ENCODE measurements at places on chromosomes 4 and X.

- no peak for DNase-seq
Measured at GRCh38 chrX:57282568-57282967, 3.9 kb upstream of the FAAH2 start.

GRCh38 chr4:173038192-173038896, 130.3 kb upstream of the GALNT7 start:
- no peak for DNase-seq

DNA sequence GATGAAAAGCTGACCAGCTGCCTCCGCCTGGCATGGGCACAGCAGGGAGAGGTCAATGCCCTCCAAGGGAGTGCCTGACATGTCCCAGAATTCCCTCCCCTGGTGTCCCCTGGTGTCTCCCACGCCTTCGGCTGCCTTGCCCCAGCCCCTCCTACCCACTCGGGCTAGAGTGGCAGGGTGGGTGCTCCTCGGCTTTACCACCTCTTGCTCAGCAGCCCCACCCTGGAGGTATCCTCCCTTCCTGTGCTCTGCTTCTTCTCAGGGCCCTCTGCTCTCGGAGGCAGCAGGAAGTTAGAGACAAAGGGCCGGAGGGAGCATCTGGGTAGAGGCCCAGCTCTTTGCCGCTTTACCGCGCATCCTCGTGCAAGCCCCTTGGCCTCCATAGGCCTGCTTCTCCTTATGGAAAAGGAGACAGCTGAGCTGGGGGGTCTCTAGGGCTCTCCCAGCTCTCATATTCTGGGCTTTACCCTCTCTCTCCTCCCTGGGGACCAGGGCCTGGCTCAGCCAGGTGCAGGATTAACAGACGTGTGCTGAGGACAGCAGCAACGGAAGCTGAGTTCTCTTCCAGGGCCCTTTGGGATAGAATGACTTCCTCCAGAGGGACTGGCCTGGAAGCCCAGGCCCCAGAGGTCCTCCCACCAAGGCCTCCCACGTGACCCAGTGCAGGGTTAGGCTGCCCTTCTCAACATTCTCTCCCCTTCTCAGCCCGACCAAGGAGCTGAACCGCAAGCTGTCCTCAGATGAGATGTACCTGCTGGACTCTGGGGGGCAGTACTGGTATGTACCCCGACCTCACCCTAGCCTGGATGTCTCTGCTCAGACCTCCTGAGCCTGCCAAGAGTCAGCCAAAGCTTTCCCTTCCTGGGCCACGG, 17.2 kb downstream of the XPNPEP2 start:
- no peak for DNase-seq

DNA sequence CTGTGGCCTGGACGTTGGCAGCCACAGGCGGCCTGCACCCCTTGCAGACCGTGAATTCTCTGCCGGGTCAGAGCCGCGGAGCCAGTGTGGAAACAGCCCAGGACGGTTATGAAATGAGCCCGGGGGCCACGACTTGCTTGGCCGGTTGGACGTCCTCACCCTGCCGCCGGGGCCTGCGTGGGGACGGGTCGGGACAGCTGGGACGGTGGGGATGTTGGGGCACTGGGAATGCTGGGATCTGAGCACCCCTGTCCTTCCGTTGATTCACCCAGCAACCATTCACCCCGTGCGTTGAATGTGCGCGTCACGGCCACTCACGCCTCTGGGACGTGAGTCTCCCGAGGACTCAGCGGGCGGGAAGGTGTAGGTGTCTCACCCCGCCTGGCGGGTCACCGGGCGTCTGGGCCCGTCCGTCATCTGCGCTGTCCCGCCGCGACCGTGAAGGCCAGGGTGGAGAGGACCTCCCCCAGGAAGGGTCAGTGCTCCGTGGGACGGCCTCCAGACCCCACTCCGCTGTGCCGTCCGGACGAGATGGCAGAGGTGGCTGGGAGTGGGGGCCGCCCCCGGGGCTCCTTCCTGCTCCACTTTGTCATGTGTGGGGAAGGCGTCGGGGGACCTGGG, 4.5 kb upstream of the PLCXD1 start:
- DNase-seq = no peak

DNA sequence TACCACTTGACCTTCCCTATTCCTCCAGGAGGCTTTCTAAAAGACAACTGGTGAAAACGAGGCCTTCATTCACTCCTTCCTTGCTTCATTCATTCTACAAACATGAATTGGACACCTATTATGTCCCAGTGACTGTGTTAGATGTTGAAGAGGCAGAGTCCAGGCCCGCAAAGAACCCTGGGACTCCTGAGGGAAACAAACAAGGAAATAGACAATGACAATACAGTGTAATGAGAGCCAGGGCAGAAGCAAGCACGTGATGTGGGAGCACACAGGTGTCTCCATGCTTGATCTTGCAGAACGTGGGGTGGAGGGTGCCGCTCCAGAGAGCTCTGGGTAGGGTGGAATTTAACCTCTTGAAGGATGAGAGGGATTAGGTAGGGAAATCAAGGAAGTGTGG, 137.6 kb upstream of the KLF3 start:
- no peak for DNase-seq

DNA sequence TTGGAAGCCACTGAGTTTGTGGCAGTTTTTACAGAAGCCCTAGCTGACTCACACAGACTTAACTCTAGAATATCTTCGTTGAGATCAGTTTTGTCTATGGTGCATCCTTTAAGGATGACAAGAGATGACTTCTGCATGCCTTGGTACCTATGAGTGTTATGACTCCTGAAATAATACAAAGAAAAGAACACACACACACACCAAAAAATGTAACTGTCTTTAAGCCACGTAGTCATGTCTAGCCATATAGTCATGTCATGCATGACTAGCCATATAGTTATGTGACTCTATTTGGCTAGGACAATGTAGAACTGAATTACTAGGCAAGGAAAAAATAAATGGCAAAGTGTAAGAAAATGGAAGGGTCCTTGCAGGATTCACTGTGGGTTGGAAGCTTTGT, 447.8 kb downstream of the NLGN4X start:
- no peak for DNase-seq

DNA sequence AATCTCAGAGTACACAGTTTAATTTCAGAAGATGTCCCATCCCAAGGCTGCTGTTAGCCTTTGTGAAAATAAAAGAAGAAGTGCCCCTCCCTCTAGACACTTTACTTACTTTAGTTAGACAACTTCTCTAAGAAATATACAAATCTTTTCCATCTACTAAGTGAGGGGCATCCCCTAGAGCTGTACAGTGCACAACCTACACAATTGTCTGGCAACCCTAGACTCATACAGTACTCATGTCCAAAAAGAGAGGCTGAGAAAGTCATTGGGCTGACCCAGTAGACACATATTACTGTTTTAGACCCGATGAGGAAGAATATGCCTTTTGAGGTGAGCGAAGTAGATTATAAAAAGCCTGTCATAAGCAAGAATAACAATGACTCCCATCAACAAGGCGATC, 297.6 kb downstream of the IDS start:
- DNase-seq = no peak

GRCh38 chrX:103941201-103941975, 21.0 kb upstream of the TMSB15B start:
- DNase-seq = no peak

DNA sequence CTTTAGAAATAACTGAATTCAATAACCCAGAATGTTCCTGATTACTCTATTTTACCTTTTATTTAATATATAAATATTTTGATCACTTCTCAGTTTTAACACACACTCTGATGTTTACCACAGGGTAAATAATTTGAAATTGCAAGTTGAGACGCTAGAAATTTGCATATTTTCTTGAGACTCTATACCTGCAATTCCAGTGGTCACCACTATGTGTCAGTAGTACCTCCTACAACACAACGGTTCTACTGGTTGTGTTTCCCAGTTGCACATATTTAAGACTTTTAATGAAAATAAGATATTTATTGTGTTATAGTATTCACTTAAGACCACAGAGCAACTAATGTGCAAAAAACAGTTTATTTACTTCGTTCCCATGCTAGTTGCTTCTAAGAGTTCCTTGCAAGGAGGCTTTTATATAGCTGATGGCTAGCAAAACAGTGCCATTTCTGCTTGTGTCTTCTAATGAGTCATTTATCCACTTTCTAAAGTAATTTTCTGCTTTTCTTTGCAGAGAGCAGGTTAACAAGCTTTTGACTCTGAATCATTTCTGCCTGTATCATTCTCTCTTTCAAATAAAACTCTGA, 98.9 kb upstream of the PDLIM3 start:
- DNase-seq = no peak

DNA sequence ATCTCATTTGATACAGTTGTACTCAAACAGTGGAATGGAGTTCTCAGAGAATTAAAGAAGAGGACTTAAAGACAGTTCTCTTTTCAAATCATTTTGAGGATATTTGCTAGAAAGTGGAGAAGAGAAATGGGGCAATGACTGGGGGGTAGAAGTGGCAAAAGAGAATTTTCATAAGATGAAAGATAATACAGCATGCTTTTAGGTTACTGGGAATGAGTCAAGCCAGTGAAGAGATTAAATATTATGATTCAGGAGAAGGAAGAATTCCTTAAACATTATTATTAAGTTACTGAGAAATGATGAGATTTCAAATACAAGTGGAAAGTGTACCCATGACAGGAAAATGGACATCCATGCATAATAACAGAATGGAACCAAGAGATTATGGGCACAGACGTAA, 219.0 kb upstream of the DKK2 start:
- no peak for DNase-seq

GRCh38 chr4:173187732-173188131, 19.1 kb downstream of the GALNT7 start:
- DNase-seq = no peak

GRCh38 chrX:148567229-148567628, 66.8 kb downstream of the AFF2 start:
- no peak for DNase-seq

DNA sequence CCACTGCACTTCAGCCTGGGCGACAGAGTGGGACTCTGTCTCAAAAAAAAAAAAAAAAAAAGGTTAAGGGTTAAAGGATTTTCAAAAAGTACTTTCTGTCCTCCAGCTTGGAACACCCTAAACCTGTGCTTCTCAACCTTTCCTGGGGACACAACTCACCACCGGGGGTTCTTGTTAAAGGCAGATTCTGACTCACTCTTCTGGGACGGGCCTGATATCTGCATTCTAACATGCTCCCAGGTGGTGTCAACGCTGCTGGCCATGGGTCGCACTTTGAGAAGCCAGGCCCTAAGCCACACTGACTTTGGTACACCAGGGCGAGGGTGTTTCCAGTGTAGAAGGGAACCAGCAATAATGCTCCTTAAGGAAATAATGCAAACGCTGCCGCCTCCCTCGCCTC, 46.1 kb downstream of the AFAP1 start:
- DNase-seq = no peak

DNA sequence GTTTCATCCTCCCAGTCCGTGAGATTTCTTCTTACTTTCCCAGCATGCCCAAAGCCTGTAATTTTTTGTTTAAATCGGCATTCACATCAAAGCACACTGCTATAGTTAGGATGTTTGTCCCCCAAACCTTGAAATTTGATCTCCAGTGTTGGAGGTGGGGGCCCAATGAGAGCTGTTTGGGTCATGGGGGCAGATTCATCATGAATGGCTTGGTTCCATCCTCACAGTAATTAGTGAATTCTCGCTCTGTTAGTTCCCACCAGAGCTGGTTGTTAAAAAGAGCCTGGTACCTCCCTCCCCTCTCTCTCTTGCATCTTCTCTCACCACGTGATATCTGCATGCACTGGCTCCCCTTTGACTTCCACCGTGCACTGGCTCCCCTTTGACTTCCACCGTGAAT, 40.5 kb upstream of the PGRMC2 start:
- DNase-seq = no peak

- DNase-seq = no peak
Measured at GRCh38 chr4:109946120-109946519, 33.4 kb downstream of the EGF start.

DNA sequence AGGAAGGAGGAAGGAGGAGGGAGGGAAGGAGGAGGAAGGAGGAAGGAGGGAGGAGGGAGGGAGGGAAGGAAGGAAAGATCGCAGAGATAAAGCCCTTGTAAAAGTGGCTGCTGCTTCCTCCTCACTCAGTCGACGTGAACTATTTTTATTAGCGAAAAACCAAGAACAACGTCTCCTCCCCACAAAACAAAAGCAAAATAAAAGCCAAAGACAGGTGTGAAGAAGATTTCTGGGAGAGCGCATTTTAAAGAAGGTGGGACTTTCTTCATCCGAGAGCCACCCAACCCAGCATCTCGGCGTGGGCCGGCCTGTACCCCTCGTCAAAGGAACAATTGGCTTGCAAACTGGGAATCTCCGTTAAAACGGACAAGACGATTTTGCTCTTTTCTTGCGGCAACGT, 40.7 kb upstream of the ASMTL start:
- no peak for DNase-seq

DNA sequence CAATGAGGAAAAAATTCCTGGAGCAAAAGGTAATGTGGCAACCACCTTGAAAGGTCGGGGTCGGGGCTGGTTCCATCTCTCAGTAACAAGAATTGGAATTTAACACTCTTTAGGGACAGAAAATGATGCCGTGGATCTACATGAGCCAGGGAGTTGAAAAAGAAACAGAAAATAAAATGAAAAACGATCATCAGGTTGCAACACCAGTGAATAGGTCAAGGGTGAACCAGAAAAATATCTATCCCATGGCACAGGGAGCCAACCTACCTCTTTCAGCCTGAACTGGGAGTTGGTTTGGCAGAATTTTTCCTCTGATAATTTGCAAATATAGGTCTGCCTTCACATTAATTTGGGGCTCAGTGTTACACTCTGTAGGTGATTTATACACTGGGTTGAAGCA, 93.7 kb downstream of the C4orf33 start:
- DNase-seq = no peak

DNA sequence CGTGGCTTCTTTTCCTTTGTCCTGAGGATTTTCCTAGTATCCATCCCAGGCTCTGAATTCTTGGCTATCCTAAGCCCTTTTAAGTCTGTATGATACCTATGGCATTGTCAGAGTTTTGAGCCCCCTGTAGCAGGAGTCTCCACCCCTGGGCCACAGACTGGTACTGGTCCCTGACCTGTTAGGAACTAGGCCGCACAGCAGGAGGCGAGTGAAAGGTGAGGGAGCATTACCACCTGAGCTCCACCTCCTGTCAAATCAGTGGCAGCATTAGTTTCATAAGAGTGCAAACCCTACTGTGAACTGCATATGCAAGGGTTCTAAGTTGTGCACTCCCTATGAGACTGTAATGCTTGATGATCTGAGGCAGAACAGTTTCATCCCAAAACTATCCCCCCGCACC, 216.1 kb downstream of the RAPGEF2 start:
- no peak for DNase-seq

DNA sequence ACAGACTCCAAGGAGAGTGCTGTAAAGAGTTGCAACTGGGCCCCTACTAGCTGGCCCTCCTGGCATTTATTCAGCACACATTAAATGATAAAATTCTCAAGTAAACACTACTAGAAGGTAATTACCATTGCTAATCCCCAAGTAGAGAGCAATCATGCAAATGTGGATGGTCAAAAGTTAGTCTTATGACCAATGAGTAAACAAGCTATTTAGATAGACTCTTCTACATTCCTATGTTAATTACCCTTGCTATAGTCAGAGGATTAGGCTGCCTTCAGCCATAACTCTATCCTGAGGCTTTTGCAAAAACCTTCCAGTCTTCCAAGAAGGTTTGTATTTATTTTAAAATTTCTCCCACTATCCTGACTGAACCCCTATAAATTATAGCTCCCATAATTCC, 28.3 kb upstream of the HPGD start:
- DNase-seq = no peak

GRCh38 chr4:40055511-40055862, 1.2 kb upstream of the N4BP2 start:
- DNase-seq = no peak

All from progenitor cell of endocrine pancreas (in vitro differentiated cells).